ENCODE measurements at places on chromosomes 2 and 18. TPM values are rescaled to one million over a fixed set of nuclear protein-coding genes. Genes with fewer than 3 reads are reported as not detected.

DNA sequence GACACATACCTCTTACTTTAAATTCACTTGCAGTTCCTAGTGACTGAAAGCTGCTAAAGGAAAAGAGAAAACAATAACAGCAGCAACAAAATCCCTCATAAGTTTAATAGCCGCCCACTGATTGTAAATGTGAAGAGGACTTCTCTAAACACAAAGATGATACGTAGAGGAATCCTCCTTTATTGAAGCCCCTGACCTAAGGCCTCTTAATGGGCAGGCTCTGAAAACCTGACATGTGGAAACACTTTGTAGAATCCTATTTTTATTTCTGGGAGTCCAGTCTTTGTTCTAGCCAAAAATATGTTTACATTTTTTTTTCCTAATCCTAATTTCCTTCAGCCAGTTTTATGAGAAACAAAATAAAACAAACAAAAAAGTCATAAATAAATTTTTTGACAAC, 1277.7 kb upstream of the CELF4 start:
- H3K4me3 ChIP-seq = no peak overlapping the region
- H3K36me3 ChIP-seq = no peaks in the 10 kb centered on the region
- H3K27me3 ChIP-seq = no peaks in the 10 kb centered on the region
- H3K27ac ChIP-seq = no peak overlapping the region

DNA sequence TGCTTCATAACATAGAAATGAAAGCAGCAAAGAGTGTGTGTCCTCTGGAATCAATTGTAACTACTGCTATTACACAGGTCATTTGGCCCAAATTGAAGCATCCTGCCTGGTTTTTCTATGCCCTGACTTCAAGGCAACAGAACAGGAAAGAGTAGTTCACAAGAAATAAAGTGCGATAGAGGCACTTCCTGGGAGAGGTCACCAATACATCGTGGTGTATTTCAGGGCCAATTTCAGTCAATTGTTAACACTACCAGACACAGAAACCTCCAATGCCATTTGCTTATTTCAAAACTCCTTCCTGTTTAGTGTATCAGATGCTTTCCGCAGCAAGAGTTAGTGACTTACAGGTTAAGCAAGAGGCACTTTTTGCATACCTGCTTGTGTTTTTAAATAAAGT, 292.1 kb downstream of the ETAA1 start:
- no peak for DNase-seq
- no peak overlapping the region for H3K4me3 ChIP-seq
- H3K27ac ChIP-seq = no peak overlapping the region
- H3K4me1 ChIP-seq = no peaks in the 10 kb centered on the region

DNA sequence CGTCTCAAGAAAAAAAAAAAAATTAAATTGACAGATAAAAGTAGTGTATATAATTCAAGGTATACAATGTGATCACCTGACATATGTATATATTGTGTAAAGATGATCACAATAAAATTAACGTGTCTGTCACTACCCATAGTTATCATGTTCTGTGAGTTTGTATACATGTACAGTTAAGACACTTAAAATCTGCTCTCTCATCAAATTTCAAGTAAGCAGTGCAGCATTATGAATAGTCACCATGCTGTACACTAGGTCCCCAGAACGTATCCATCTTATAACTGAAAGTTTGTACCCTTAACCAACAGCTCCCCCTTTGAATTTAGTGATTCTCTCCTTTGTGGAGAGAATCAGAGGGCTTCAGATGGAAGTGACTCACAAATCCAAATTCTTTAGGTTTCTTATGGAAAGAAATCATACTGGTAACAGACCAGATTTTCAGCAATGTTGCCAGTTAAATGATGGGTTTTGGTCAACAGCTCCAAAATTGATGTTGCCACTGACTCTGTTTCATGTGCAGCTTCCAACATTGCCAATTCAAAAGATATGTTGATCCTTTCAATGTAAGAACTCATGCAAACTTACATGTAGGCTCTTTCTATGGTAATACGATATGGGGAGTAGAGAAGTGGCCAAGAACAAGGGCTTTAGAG, 281.5 kb downstream of the AFF3 start:
- H3K4me1 ChIP-seq = no peaks in the 10 kb centered on the region
- no peaks in the 10 kb centered on the region for H3K27me3 ChIP-seq
- no peak overlapping the region for H3K4me3 ChIP-seq

The CDCA7 gene
- total RNA-seq = 31.4 TPM

The PRKAG3 gene
- not detected for total RNA-seq

DNA sequence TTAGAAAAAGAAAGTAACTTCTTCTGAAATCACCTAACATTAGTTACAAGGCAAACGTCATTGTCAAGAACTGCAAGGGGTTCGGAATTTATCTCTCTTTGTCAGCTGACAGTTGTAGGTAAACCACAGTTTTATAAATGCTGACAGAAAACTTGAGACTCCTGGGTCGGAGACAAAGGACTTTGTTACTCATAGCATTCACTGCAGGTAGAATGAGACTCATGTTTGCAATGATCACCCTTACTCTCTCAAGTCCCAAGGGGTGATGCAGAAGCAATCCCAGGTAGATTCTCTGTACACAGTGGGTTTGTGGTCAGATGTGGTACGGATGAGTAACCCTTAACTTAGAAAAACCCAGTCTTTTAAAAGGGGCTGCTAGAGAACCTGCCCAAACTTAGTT, 757.8 kb downstream of the TRIB2 start:
- no peaks in the 10 kb centered on the region for H3K36me3 ChIP-seq
- no peaks in the 10 kb centered on the region for H3K4me1 ChIP-seq
- no peak for DNase-seq
- no peak overlapping the region for H3K27ac ChIP-seq
- no peak overlapping the region for H3K4me3 ChIP-seq

The MATN3 gene
- total RNA-seq = 1.7 TPM
